Effector memory CD8-positive, alpha-beta T cell (primary cell): ENCODE measurements at places on chromosomes 2 and 18.

DNA sequence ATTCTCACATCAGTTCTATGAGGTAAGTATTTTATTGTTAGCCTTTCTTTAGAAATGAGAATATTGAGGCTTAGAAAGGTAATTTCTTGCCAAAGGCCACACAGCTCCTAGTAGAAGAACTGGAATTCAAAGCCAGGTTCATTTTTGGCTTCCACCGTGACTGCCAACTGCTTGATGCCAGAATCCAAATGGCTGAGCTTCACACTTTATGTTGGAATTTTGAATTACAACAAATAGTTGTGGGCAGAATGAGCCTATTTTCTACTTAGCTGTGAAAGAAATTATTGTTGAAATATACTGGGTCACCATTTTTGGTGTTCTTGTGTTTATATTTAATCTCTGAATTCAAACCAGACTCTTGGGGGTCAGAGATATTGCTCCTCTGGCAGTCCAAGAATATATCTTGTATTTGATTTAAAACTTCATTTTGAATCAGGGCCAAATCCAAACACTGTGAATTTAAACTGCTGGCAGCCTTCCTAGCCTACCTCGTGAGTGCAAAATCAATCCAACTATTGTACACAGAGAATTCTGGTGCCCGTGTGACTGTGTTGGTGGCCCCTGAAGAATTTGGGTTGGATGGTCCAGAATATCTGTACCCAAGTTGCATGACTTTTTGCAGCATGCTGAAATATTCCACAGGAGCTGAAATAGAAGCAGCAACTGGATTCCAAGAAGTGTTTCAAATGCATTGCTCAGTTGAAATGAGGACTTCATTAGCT is 35.6 kb upstream of the LPIN1 start:
- DNase-seq: no peak

GRCh38 chr2:168323529-168324021 is 76.2 kb upstream of the STK39 start:
- DNase-seq: no peak

DNA sequence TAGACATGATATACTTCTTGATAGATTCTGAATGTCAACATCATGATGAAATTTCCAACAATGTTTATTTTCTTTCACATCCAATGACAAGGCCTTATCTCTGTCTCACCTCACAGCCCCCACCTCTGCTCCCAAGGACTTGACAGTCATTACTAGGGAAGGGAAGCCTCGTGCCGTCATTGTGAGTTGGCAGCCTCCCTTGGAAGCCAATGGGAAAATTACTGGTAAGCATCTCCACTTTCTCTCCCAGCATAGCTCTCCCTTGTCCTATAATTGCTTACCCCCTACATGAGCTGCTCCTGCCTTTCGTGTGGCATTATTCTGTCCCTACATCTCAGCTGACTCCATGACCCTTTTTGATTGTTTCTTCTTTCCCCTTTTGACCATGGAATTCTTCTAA is 821.8 kb downstream of the MBD2 start:
- DNase-seq: no peak

DNA sequence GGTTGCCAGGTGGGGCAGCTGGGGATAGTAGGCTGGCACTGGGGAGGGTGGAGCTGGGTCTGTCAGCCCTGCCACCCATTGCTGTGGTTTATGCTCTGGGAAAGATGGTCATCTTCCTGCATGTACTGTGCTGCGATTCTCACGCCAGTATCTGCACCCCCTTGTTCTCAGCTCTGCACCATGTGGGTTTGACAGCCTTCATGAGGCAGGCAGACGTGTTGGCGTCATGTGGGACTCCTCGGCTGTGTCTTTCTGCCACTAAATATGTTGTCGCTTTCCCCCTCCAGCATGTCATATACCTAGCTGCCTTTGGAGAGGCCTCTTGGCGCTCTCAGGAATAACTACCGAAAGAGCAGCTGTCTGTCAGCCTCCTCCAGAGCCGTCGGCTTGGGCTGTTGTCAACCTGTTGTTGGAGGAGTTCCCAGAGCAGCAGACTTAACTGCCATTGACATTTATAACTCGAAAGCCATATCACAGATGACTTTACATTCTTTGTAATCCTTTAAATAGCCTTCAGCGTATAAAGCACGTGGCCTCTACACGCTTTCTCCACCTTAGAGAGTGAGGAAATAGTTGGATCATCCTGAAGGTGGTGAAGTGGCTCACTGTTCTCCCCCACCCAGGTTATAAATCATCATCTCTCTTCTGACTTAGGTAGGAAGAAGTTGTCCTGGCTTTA is 80.4 kb upstream of the MGAT5 start:
- DNase-seq: no peak

DNA sequence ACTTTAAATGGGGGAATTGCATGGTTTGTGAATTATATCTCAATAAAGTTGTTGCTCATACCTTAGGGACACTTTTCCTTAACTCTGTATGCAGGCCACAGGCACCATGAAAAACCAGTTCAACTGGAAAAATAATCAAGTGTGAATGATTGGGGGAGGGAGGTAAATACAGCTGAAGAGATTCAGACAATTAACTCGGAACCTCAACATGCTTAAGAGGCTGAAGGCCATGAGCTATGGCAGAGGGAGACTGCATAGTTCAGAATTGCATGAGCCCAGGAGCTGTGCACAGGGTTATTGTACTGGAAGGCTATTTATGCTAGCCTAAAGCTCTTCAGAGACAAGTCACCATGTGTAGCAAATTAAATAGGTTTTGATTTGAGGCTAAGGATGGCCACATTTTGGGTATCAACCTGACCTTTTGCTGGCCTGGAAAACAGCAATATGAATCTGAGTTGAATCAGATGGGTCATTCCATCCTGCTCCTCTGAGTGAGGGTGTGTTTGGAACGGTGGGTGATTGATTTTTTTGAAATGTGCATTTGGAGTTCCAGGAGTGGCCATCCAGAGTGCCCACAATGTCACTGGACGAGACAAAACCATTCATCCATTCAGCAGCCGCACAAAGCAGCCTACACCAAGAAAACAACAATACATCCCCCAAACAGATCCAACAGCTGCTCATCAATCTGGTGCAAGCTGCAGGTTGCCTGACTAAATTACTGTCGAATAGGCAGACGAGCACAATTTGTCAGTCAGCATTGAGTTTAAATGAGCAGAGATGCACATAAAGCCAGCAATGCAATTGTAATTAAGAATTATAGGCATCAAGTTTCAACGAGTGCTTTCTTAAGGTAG is 42.5 kb downstream of the HRH4 start:
- DNase-seq: no peak

DNA sequence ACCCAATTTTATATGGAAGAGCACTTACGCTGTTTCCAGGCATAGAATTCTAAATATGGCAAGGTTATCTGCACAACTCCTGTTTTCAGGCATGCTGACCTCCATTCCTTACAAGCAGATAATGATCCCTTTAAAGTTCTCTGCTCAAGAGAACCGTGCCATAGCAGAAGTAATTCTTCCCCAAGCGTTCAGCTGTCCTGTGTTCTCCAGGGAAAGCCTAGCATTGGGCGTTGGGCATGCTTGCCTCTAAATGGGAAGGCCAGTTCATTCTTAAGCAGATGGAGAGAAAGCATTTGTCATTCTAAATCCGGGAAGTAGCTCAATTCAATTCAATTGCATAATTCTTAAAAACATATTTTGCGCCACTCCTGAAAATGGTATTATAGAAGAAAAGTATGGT is 55.7 kb upstream of the EML4 start:
- DNase-seq: no peak

DNA sequence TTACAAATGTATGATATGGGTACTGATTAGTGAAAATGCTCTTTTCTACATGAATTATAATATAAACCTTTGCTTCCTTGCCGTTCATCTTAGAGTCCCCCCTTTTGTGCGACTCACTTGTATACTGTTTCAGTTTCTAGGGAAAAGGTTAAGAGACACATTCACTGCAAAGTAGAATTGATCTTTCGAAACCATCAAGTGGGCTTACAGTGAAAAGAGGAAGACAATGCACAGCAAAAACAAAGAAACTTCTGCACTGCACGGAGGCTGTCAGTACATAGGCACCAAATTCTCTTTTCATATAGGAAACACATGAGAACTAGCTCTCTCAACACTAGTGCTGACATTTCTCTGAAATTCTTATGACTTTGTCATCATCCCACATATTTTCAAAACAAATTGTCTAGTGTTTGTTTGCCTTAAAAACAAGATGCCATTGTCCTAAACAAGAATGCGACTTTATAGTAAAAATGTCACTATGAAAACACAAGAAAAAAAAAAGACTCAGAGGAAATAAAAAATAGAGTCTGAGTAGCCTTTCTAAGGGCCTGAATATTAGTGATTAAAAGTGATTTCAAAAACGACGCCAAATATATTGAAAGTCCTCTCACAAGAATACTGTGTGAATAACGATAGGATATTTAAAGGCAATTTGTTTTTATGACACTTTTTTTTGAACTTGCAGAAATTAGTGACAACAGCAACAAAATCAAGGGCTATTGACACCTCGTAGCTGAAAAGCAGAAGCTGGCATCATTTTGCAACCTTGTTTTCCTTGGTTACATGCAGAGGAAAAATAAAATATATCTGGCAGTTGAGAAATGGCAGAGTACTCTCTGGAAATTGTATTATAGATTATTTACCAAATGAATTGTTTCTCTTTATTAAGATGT is 827.0 kb downstream of the BCL11A start:
- DNase-seq: no peak

DNA sequence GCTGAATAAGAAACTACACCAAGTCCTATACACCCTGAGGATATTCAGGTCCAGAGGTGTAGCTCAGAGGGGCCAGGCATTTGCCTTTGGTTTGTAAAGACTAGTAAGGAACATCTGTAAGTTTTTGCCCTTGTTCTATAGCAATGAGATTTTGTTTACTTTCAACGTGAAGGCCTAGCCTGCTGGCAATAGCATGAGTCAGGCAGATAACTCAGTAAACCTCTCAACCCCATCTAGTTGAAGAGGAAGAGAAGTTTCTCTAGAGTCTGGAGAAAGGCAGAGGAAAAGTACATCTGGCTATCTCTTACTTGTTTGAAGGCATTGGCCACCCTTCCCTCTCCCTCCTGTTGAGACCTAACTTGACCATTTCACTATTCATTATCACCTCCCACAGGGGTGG is 70.3 kb upstream of the ZNF521 start:
- DNase-seq: no peak

DNA sequence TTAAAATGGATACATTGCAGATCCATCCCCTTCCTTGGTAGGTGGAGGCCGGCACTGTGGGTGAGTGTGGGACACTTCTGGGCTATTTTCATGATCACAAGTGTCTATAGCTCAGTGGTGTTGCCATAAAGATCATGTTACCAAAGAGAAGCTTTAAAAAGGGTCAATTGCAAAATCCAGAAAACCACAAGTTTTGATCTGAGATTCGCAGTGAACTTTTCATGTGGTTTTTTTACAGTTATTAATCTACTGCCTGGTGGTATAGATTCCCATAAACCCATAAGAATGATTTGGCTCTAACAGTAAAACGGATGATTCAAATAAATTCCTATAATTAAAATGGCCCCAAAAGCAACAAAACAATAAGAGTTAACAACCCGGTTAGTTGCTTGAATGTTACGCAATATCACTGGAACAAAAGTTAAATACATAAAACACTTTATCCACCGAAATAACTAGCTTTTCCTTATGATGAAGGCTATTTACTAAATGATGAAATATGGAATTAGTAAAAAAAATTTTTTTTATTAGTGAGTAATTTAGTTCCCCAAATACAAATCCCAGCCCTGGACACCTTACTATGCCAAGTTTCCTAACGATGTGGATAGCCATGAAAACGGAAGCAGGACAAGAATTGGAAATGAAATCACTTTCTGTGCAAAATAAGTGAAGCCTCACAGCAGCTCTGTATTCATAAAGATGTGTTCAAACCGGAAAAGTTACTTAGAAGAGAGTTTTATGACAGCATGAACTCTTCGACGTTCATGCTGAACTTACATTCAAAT is 95.6 kb upstream of the THOC1 start:
- DNase-seq: no peak

DNA sequence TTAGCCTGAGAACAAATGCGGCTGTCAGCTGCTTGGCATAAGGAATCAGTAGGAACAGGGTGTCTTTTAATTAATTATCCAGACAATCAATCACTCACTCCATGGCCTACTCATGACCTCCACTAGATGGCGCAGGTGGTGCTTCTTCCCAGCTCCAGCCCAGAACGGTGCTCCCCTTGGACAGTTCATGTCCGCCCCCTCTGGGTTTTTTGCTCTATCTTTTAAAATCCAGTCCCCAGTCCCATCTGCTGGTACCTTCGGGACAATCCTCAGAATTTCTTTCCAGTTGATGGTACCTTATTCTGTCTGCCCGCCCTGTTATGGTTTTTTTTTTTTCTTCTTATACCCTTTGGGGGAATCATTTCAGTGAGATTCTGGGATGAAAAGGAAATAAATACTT is 99.8 kb downstream of the CACNB4 start:
- DNase-seq: peak; percentile 26

GRCh38 chr2:215738351-215738750 is 275.0 kb downstream of the MREG start:
- DNase-seq: no peak

DNA sequence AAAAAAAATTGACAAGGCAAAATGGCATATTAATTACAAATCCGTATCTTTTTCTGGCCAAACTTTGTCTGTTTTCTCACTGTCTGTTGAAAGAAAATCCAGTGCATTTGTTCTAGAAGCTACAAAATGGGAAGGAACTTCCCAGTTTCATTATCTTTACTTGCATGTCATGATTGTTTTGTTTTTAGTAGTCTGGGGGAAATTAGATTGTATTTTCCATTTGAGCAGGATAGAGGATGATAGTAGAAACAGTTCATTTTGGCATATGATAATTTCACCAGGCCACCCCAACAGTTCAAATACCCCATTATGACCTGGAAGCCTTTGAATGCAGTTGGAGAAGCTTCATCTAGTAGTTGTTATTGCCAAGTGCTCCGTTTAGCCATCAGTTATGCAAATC is 77.5 kb upstream of the RANBP2 start:
- no peak for DNase-seq

- no peak for DNase-seq
Observed at GRCh38 chr18:36821681-36822080, 7.1 kb downstream of the TPGS2 start.

GRCh38 chr2:240728827-240729226 is 37.2 kb downstream of the AQP12A start:
- DNase-seq: no peak

- DNase-seq: no peak
Observed at GRCh38 chr18:53531187-53531586, 693.3 kb downstream of the MBD2 start.

DNA sequence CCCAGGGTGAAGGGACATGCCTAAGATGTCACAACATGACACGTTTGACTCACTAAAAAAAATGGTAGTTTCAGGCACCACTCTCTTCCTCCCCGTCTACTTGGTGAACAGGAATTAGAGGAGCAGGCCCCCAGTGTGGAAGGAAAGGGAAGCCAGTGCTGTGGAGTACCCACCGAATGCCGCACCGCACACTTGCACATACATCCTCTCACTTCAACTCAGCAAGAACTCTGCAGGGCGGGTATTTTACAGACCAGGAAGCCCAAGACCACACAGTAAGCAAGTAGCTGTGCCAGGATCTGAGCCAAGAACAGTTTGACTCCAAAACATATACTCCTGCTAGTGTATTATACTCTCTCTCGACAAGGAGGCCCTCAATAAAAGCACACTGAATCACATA is 69.8 kb downstream of the BCL2 start:
- no peak for DNase-seq

GRCh38 chr2:97734061-97735051 is 21.0 kb downstream of the ZAP70 start:
- no peak for DNase-seq
